Thyroid gland (tissue), 4 donors: ENCODE measurements at places on chromosomes 6 and 20. TPM values are rescaled to one million over a fixed set of nuclear protein-coding genes. Genes with fewer than 3 reads are reported as not detected.

OR2B6 gene
- total RNA-seq: not detected

DNA sequence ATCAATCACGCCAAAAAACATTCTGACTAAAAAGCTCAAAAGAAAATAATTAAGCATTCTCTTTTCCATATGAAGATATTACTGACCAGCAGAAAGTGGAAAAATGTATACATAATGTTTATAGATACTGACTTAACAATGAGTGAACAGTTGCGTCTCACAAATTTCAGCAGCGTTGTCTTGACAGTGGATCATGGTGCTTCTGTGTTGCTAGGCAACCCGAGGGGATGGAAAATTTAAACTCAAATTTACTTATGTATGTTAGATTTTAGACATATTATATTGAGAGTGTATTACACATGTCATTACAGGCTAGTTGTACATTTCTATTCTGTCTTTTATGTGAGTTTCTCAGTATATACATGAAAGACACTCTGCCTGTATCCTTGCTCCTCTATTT is 110.2 kb downstream of the LAMA2 start:
- no peak overlapping the region for H3K4me3 ChIP-seq
- DNase-seq: no peak
- no peaks in the 10 kb centered on the region for H3K36me3 ChIP-seq
- no peak overlapping the region for H3K27ac ChIP-seq

DNA sequence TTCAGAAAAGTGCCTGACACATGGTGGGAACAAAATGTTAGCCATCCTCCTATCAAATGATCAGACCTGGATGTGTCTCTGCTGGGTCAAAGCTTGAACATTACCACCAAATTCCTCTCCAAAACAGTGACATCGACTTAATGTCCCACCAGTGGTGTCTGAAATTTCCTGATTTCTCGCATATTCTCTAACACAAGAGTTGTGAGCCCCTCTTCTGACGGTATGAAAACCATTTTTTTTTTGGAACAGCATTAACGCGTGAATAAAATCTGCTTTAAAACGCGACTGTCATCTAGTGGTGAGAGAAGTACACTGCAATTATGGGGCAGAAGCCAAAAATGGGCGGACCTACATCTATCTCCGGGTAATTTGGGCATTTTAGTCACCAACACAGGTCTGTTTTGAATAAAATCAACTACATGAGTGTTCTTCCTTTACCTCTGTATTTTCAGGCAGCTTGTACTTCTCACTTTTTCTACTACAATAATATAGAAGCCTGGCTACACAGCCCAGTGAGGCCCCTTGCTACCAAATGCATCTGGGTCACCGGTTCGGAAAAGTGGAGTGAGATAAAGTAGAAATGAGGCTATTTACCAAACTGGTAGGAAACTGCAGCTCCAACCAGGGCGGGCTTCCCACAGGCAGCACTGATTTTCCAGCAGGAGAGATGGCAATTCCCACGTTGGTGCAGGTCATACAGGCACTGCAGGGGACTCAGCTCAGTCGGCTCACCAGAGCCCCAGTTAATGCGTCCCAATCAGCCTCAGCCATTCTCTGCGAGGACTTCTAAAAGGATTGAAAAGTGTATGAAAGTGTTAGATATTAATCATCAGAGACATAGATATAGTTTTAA is 27.4 kb downstream of the MGME1 start:
- peaks cover 5% of the 10 kb centered on the region for H3K4me1 ChIP-seq
- no peak overlapping the region for H3K27ac ChIP-seq
- H3K36me3 ChIP-seq: no peaks in the 10 kb centered on the region

- H3K27me3 ChIP-seq: no peaks in the 10 kb centered on the region
- no peaks in the 10 kb centered on the region for H3K4me1 ChIP-seq
- no peak overlapping the region for H3K4me3 ChIP-seq
- no peak overlapping the region for H3K27ac ChIP-seq
These were observed 55.7 kb upstream of the PREP start for GRCh38 chr6:105458551-105458950.

DNA sequence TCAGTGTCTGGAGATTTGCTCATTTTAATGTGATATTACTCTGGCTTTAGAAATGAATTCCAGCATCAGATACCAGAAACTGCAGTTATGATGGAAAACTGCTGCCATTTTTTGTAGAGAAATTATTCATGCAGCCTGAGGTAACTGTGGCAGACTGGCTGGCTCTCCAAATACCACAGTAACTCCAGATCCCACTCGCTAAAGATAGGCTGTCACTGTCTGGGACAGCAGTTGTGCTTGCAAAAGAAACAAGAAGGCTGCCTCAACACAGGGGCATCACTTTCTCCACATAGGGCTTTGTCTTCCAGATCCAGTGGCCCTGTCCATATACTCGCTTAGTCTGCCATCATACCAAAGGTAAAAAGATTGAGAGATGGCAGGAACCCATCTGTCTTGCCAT is 52.7 kb downstream of the FAM184A start:
- H3K27me3 ChIP-seq: no peaks in the 10 kb centered on the region
- no peak for DNase-seq
- H3K4me3 ChIP-seq: no peak overlapping the region
- H3K27ac ChIP-seq: no peak overlapping the region
- no peaks in the 10 kb centered on the region for H3K36me3 ChIP-seq
